ENCODE measurements at places on chromosomes 7 and 10.

DNA sequence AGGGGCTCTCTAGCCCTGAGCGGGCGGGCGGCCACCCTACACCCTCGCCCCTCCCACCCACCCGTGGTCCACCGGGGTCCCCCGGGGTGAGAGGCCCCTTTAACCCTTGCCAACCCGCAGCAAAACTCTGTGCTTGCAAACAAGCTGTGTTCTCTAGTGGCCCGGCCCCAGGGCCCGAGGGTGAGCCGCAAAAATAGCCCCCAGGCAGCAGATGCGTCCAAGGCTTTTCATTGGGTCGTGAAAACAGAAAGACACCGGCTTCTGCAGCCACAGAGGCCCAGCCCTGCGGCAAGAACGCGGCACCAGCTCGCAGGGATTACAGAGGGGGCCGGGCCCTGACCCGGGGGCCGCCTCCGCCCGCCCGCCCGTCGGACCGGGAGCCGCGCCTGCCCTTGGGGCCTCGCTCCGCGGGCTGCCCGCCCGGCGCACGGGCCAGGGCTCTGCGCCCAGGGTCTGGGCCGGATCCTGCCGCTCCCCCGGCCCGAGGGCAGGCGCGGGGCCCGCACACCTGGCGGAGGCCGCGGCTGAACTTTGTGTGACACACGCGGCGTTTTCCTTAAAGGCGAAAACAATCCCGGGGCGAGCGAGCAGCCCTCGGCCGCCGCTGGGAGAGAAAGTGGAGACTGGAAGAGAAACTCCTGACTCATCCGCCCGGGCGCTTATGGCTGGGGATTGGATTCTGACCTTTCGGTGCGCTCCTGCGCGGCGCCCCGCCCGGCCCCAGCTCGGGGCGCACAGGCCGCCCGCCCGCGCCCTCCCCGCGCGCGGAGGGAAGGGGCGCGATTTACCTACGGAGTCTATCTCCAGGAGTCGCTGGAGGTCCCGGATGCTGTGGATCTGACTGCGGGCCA lies 2.8 kb downstream of the PDGFA start:
- peak; percentile 72 for DNase-seq

GRCh38 chr7:134785842-134786241 lies 6.4 kb downstream of the CALD1 start:
- DNase-seq, result no peak

GRCh38 chr7:2508327-2509215 lies 11.0 kb upstream of the LFNG start:
- DNase-seq, result no peak

DNA sequence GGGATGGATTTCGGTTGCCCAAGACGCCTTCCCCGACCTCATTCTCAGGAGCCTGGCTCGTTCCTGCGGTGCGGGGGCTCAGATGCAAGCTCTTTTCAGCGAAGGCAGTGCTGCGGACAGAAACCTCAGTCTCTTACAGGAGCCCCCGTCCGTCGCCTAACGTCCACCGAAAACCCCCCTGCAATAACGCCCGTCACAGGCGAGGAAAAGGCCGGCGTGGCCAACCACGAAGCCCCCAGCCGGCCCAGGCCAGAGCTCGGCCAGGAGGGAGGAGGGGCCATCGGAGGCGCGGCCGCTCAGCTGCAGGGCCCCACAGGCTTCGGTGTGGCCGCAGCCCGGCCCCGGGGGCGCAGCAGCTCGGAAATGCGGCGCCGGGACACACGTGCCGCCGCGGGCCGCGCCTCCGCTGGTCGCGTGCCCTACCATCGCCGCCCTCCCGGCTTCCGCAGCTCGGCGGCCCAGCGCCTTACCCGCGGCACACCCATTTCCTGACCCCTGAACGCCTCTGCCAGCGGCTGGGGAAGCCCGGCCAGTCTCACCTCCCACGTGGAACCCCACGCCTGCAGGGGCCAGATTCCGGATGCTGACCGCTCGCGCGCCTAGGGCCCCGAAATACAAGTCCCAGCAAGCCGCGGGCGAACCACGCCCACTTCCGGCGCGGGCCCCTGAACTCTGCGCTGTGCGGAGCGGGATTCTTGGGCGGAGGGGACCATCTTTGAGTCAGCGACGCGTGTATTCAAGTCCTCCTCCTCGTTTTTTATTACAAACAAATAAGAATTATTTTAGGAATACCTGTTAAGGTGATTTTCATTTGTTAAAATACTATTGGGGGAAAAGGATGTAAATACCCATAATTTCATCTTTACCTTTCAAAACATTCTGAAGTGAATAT lies at the start of gene ZNF239:
ZNF239 (minus strand) TSS at position 616 of the 892 bp plus-strand sequence. CDS start 16,537 bp downstream, outside the sequence.
- peak; percentile 95 for DNase-seq

DNA sequence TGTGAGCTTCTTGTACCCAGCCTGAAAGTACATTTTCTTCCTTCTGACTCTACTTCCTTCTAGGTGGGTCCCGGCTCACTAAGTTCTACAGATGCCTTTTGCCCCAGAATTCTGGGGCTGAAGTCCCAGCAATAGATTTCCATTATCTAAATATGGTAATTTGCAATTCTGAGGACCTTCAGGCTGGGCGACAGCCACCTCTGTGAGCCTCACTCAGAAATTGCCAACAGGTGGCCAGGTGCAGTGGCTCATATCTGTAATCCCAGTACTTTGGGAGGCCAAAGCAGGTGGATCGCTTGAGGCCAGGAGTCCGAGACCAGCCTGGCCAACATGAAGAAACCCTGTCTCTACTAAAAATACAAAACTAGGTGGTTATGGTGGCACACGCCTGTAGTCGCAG lies 23.7 kb downstream of the CREM start:
- no peak for DNase-seq

GRCh38 chr10:95513941-95514392 lies 47.2 kb downstream of the SORBS1 start:
- no peak for DNase-seq

DNA sequence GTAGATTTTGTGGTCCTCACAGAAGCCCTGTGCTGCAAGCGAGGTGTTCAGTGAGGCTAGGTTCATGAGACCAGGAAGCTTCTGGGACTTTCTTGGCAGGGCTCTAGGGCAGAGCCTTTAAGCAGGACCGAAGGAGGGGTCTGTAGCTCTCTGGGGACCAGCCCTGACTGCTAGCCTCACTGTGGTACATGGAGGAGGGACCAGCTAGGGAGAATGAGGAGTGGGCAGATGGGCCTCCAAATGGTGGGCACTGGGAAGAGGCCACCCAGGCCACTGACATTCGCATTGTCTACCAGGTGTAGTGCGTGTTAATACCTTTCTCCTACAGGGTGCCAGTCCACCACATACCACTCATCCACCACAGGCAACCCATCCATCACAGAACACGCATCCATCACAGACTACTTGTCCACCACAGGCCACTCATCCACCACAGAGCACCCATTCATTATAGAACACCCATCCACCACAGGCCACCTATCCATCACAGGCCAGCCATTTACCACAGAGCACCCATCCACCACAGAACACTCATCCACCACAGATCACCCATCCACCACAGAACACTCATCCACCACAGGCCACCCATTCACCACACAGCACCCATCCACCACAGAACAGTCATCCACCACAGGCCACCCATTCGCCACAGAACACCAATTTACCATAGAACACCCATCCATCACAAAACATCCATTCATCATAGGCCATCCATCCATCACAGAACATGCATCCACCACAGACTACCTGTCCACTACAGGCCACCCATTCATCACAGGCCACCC lies 31.6 kb upstream of the ZNF488 start:
- no peak for DNase-seq

- DNase-seq, result no peak
Observed at GRCh38 chr7:130145424-130146100, 59.6 kb downstream of the TMEM209 start.

- DNase-seq, result no peak
Observed at GRCh38 chr7:22675917-22676343, 51.1 kb upstream of the IL6 start.

DNA sequence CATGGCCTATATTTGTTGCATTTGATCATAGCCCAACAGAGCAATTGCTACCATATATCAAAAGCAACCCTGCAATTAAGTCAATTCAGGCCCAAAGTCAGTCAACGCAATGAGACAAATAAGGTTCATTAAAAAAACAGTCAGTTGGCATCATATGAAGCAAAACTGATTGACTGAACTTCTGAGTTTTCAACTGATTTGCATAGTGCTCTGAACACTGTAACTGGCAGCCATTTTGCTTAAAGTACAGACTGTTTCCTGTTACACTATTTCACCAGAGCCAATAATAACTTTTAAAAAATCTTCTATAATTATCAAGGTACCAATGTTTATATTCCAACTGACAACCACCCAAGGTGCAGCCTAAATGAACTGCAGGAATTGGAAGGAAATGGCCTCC lies 68.4 kb upstream of the RAPGEF5 start:
- no peak for DNase-seq

DNA sequence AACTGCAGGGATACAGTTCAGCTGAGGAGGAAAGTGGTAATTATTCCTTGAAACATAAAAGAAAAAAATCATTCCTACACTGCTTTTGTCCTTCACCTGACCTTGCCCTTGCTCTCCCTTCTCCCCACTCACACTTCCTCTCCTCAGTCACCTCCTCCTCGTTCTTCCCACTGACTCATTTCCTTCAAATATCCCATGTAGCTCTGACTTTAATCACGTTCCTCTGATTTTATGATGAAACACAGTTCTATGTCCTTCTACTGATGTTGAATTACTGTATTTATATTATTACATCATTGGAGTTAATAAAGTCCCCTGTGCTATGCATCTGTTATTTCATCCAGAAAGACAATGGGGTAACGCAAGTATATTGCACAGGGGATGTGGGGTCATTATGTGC lies 575.6 kb downstream of the POM121L12 start:
- no peak for DNase-seq

DNA sequence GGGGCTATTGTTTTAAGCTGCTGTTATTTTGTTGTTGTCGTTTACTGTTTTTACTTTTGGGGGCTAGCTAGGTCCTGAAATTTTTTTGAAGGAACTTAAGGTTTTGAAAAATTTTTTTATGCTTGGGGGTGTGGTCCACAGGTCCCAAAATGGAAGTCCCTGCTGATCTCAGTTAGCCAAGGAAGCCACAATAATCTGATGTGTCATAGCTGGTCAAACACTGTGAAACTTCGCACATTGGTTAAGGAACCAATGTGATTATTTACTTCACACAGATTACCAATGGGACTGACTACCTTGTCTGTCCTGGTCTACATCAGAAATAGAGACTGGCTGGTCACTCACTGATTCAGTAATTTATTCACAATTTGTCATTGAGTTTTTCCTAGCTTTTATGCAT lies 29.5 kb upstream of the HYCC1 start:
- DNase-seq, result no peak

All from Caco-2 (cell line).